Activated T-cell treated with anti-CD3 and anti-CD28 coated beads for 24 hours (primary cell): ENCODE measurements at places on chromosomes 16 and 17.

- DNase-seq, result no peak
Observed at GRCh38 chr17:9370467-9370866, 205.2 kb downstream of the STX8 start.

- DNase-seq, result no peak
Observed at GRCh38 chr17:49637050-49637449, 40.8 kb downstream of the SPOP start.

- DNase-seq, result no peak
Observed at GRCh38 chr17:39054111-39054645, 87.0 kb upstream of the FBXO47 start.

- DNase-seq, result no peak
Observed at GRCh38 chr17:62950067-62950466, 16.0 kb upstream of the TANC2 start.

DNA sequence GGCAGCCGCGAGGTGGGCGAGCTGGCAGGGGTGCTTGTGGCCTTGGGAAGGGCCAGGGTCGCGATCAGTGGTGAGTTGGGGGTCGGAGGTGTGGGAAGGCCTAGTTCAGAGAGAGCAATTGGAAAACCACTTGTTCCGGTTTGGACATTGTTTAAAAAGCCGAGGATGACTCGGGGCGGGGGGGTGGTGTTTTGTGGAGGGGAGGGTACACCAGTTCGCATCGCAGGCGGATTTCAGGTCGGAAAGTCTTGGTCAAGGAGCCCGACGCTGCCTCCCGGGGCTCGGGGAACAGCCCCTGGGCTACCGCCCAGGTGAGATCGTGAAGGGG, 66.4 kb downstream of the KPNA2 start:
- DNase-seq, result no peak

- no peak for DNase-seq
Observed at GRCh38 chr17:50311483-50311882, 34.4 kb upstream of the XYLT2 start.

DNA sequence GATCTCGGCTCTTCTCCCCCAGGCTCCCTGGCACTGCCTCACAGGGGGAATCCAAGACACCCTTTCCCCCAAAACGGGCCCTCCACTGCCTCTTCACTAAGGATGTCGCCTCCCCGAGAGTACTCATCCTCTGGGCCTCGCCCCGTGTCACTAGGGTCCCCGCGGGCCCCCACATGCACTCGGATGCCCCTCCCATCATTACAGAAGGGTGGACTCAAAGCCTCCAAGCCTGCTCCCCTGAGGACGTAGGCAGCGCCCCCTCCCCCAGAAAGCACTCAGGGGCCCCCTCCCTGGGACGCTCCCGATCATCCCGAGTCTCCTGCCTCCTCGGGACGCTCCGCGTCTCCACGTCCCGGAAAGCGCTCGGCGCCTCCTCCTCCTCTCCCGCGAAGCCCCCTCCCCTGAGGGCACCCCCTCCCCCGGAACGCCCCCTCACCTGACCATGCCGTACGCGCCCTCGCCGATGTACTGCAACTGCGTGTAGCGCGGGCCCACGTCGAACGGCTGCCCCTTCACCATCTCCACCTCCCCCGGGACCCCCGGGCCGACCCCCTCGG, 338 bp downstream of the MAPK3 start:
- DNase-seq, result no peak

GRCh38 chr17:50884439-50885311, 18.5 kb upstream of the TOB1 start:
- DNase-seq, result no peak

- DNase-seq, result no peak
Observed at GRCh38 chr17:9175700-9176467, 154.6 kb downstream of the NTN1 start.

DNA sequence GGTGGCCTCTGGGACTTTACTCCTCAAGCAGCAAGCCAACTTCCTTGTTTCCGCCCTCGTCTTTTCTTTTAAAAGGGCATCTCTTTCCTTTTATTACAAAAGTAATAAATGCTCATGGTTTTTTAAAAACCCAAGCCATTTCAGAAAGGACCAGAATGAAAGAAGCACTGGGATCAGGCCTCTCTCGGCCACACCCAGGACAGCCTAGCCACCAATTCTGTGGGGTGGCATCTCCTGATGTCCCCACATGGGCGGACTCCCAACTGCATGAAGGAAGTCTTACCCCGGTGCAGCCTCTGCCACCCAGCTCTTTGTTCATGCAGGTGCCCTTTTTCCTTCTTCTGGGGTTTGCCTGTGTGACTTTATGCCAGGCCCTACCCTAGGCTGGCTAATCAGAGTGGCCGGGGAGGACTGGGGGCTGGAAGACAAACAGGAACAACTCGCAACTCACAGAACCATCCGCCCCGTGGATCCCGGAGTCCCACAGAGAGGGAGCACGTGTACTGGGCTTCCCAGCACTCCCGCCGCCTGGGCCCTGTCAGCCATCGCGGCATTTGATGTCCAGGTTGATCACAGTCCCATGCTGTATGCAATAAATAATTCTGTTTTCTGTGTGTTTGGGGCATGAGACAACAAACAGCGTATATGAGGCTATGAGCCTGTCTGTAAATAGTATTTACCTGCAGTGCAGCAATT, 2.6 kb upstream of the RASD1 start:
- DNase-seq, result no peak

GRCh38 chr16:72166151-72166550, 5.8 kb downstream of the PMFBP1 start:
- no peak for DNase-seq

DNA sequence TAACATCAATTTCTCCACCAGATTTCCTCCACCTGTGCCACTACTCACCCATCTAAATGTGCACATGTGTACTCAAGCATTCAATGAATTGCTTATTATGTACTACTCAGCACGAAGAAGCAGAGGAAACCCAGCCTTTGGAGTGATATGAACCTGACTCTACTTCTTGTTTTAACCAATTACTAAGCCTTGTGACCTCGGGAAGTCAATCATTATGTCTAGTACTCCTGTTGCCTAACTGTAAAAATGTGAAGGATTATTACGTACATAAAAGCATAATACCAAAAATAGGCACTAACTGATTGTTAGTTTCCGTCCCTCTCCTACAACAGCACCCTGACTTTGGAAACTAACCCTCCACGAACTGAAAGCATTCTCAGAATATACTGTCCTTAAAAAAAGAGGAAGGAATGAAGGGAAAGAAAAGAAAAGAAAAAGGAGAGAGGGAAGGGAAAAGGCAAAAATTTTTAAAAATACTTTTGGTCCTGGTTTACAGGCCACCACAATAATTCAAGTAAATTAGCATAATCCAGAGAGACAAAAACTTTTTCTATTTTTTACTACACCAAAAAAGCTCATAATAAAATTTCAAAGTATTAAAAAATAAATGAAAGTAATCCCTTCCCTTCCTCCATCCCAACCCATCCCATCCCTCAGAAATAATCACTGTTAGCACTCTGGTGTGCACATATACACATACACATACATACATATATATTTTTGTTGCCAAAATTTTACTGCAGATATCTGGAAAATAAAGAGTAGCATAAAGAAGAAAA, 53.6 kb downstream of the KANSL1 start:
- DNase-seq, result no peak

DNA sequence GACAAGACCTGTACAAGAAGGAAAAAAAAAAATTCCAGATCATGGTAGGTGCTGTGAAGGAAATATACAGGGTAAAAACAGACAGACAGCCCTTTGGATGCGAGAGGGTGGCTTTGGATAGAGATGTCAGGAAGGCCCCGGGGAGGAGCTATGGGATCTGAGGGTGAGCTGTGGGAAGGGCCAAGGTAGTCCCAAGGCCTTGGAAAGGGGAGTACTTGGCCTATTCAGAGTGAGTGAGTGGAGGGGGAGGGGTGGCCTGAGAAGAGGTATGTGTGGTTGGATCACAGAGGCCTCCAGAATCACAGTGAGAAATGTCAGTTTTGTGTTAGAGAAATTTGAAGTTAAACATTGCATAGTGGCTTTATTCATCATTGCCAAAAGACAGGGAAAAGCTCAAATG, 31.2 kb upstream of the AKTIP start:
- no peak for DNase-seq

GRCh38 chr16:58415003-58415402, 22.7 kb downstream of the GINS3 start:
- DNase-seq, result no peak

DNA sequence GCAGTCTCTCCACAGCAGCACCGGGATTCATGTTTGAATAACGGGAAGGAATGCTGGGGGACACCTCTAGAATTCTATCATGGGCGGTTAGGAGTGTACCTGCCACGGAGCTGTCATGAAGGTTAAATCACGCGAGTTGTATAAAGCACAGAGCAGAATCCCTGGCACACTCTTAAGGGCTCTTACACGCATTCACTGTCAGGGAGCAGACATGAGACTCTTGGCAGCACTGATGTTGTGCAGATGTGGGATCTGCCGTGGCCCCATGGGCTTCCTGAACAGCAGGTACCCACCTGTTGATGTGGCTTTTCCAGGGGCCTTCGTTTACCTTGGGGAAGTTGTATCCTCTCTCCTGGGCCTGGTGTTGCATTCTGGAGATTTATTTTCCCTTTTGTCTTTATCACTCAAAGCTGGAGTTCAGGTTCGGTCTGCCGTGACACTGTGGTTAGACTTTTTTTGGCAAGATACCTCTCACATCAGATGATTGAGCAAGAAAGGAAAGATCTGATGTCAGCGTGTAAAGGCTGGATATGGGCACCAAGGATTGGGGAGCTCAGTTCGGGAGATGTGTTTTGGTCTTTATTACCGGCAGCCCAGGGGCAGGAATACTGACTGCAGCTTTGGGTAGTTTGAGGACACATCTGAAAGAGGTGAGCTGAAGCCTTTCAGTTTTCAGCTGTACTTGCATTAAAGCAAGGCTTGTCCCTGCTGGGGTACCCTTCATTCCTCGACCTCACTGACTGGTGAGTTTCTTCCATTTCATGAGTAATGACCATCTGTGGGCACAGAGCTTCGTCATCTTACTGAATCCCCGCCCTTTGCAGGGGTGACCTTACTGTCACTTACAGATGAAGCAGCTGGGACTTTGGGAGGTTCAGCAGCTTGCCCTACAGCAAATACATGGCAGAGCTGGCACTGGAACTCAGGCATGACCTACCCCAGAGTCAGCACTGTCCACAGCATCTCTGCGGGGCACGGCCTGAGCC, 19.3 kb downstream of the KNOP1 start:
- no peak for DNase-seq

DNA sequence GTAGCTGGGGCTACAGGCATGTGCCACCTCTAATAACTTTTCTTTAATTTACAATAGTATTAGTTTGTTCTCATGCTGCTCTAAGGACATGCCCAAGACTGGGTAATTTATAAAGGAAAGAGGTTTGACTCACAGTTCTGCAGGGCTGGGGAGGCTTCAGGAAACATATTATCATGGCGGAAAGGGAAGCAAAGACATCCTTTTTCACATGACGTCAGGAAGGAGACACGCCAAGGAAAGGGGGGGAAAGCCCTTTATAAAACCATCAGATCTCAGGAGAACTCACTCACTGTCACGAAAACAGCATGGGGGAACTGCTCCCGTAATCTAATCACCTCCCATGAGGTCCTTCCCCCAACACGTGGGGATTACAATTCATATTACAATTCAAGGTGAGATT, 18.3 kb downstream of the IL4R start:
- DNase-seq, result no peak

GRCh38 chr17:7988750-7989178, 13.7 kb upstream of the GUCY2D start:
- peak; percentile 57 for DNase-seq

DNA sequence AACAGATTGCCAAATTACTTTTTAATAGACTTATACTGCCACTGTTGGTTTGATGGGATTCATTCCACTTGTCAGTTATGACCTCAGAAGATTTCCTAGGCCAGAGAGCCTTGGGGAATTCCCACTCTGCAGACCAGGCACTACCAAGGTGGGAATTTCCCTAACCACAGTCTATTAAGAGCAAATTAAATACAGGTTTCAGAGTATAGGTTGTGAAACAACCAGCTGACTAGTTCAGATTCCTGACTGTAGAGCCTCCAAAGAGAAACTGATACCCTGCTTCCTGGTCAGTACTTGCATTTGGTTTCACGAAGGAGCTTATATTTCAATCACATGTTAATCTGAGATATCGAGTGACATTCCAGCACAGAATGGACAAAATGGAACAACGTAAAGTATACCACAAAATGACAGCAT, 186.5 kb downstream of the STX8 start:
- peak; percentile 9 for DNase-seq

- no peak for DNase-seq
Observed at GRCh38 chr16:89925596-89926079, 2.5 kb downstream of the TUBB3 start.

DNA sequence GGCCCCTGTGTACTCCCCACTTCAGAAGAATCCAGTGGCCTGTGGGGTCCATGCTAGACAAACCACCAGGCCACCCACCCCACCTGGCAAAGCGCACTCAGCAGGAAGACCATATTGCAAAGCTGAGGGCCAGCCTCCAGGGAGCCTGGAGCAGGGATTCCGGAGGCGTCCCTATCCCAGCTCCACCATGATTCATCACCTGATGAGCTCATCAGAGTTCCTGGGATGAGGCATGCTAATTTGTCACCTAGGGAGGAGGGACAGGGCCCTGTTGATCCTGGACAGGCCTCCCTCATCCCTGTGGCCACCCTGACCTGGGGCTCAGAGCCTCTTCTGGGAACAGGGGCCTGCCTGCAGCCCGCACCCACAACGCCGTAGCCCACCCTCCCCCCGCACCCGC, 131.6 kb upstream of the PLCG2 start:
- DNase-seq, result no peak

DNA sequence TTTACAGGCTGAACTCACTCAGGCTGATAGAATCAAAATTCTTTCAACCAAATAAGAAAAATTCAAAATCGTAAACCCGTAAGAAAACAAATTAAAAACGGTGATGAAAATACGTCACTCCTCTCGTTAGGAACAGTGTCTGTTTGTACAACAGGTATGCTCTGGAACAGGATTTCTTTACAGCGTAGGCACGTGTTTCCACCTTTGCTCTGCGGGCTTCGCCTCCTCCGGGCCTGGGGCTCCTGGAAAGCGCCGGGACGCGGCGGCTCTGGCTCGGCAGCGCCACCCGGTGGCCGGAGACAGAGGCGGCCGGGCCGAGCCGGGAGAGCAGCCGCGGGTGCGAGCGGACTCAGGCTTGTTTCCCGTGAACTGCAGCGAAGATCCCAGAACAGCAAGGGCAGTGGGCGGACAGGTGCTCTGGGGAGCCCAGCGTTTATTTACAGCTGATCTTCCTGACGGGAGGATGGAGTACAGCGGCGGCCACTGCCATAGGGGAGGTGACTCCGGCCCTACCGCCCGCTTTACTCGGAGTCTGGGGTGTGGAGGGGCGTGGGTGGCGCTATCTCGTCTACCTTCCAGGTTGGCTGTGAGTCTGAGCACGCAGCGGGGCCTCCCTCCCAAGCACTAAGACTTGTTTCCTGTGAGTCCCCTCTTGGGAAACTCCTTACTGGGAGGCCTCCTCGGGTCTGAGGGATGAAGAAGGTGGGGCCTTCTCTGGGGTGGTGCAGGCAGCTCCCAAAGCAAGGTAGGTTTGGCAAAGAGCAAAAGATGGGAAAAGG, 40.5 kb upstream of the ATP2A3 start:
- DNase-seq, result peak; percentile 38
